ENCODE measurements at places on chromosomes 4 and X.
A peak's percentile ranks its signal among the peaks of the same experiment; 100 is the strongest.

- DNase-seq = no peak
These were observed 59.5 kb downstream of the RXFP1 start for GRCh38 chr4:158581161-158581560.

DNA sequence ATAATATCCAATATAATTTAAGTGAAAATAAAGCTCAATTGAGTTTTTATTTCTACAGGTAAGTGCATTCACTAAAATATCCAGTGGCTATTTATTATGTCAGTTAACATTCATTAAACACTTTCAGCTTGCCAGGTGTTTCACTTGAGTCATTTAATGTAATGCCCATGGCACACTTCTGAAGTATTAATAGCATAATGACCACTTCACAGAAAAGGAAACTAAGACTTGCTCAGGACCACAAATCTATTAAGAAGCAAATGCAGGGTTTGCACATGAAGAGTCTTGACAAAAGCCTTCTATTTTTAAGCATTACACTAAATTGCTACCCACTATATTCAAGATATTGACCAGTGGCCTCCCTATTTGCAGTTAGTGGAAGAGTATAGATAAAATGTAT is 612.7 kb downstream of the KCTD8 start:
- DNase-seq = no peak

- DNase-seq = no peak
These were observed 72.1 kb downstream of the HPGD start for GRCh38 chr4:174449944-174450785.

GRCh38 chrX:17007134-17007768 is 60.8 kb downstream of the REPS2 start:
- DNase-seq = no peak

GRCh38 chrX:19543951-19544381 is 28.7 kb upstream of the MAP3K15 start:
- DNase-seq = no peak

DNA sequence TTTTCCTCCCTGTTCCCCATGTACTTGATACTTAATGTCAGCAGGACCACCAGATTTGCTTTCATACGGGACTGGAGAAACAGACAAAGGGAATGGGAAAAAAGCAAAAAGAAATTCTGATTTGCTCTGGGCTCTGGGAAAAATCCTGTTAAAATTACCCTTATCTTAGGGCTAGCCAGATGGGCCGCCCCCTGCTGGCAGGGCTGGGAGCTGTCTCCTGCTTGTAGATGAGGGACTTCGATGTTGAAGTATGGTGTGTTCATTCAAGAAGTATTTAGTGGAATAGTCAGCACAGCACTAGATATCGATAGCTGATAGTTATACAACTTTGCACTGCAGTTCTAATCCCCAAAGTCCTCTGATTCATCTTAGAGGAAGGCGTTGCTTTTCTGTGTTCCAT is 45.8 kb downstream of the BCORL1 start:
- DNase-seq = peak; percentile 36

GRCh38 chrX:133258481-133258880 is 40.3 kb upstream of the TFDP3 start:
- DNase-seq = no peak

DNA sequence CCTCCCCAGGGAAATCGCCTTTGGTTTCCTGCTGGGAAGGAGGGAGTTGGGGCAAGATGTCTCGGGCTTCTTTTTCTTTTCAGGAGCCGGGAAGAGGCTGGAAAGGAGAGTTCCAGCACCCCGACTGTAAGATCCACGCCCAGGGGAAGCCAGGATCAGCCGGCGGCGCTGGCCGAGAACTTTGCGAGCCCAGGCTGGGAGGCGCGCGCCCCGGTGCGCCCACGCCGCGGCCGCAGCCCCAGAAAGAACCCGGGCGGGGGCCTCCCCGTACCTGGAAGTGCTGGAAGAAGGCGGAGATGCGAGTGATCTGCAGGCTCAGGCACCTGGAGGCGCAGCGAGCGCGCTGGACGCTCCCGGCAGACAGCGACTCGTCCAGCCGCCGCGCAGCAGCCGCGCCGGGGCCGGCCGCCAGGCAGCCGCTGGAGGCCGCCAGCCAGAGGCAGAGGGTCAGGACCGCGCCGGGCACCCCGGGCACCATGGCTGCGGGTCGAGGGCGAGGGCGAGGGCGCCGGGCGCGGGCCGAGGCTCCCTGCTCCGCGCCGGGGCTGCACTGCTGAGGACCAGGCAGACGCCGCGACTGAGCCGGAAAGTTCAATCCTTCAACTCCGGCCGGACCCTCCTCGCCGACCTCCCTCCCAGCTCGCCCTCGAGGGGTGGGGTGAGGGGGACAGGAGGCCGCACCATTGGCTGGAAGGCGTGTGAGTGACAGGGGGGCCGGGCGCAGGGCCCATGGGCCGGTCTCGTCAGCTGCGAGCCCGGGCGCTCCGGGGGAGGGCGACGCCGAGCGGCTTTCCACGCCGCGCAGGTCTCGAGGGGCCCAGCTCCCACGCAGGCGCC is at the start of gene ANOS1:
TSS of gene ANOS1 (minus strand) at position 579 of the 837 bp plus-strand sequence. CDS start at position 478, 101 bp downstream.
- DNase-seq = no peak

DNA sequence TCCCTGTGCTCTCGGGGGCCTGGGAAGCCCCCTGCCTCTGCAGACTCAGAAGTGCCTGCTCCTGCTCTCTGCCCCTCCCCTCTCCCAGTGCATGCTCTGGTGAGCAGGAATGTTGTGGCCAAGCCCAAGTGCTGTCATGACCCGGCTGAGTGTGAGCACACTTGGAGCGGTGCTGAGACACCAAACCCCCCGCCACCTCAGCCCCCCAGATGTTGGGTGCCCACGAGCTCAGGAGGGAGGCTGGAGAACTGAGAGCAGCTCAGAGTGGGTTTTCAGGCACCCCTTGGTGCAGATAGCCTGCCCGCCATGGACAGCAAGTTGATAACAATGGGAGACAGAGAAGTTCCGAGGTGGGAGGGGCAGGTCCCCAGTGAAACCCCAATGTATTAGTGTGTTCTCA is 477.4 kb downstream of the ACTRT1 start:
- DNase-seq = no peak

GRCh38 chr4:155962767-155963166 is 9.1 kb upstream of the CTSO start:
- DNase-seq = no peak

DNA sequence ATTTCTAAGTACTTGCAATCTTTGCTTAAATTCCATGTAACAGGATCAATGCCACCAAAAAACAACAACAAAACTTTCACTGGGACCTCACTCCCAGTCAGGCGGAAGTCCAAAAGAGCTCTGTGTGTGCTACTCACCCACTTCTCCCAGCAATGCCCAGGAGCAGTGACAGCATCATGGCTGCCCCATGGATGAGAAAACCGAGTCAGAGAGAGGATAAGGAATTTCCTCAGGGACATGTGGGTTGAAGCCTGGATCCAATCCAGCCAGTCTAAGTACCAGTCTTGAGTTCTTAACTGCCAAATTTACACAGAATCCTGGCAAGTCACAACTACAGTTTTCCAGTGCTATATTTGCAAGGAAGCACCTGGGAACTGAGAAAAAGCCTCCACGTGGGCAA is 64.5 kb downstream of the STX18 start:
- DNase-seq = no peak

GRCh38 chr4:74166818-74167217 is 8.9 kb downstream of the MTHFD2L start:
- no peak for DNase-seq

DNA sequence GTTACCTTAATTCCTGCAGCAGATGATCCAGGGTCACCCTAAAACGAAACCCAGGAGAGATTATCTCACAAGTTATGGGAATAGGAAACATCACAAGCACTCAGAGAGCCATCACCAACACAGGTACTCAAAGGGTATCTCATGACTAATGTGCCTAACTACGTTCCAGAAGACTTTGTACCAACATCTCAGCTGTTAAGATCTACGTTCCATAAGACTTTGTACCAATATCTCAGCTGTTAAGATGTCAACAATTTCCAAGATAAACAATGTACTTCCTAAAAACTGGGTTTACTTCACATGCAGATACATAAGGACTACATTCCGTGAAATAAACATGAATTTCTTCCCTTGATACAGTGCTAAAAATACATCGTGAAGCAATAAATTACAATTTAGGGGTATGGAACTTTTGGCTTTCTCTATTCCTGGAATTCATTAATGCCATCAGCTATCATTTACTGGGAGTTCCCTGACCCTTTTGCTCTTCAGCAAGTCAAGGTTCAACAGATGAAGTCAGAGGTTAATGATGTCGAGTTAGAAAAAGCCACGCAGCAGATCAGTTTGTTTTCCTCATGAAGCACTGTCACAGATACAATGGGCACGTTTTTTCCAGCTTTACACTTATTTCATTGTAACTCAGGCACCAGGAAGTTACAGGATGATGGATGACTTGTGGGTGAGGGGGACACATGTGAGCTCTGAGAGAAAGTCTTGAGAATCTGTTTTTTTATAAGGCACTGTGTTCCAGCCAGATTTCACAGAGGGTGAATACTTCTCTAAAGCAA is 127.0 kb upstream of the ETNPPL start:
- no peak for DNase-seq

GRCh38 chr4:174256277-174256713 is 27.2 kb downstream of the FBXO8 start:
- no peak for DNase-seq

- no peak for DNase-seq
These were observed 100.7 kb upstream of the FAM9C start for GRCh38 chrX:13144927-13145655.
